Activated gamma-delta T cell (primary cell): ENCODE measurements at places on chromosomes 13 and 19.
A peak's percentile ranks its signal among the peaks of the same experiment; 100 is the strongest.

- DNase-seq, result no peak
Measured at GRCh38 chr13:27973291-27973690, 4.2 kb upstream of the CDX2 start.

- no peak for DNase-seq
Measured at GRCh38 chr19:28456252-28456651, 756.7 kb downstream of the UQCRFS1 start.

- no peak for DNase-seq
Measured at GRCh38 chr13:22925881-22926747, 254.7 kb upstream of the SGCG start.

DNA sequence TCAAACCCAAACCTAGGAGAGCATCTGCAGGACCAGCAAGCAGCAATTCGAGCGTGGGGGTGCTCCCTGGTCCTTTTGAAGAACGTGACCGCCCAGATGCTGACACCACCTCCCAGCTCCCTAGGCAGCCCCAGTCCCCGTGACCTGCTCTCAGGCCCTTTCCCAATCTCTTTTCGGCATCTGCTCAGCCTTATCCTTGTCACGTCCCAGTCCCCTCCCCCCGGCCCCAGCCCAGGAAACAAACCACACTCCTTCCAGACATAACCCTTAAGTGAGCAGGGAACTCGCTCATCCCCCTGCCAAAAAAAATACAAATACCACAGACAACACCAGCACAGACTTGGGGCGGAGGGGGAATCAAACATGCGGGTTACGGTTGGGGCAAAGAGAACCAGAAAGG lies 3.3 kb downstream of the MLLT1 start:
- no peak for DNase-seq

DNA sequence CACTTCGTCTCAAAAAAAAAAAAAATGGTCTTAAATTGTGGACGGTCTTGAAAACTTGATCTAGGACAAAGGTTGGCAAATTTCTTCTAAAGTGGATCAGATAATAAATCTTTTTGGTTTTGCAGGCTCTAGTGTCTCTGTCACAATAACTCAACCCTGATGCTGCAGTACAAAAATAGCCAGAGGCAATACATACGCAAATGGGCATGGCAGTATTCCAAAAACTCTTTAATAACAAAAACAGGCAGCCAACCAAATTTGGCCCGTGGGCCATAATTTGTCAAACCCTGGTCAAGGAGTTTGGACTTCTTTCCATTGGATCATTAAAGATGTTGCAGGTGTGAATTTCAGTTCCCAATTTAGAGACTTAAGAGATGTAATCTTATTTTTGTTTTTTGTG lies 93.5 kb upstream of the MRI1 start:
- DNase-seq, result no peak

DNA sequence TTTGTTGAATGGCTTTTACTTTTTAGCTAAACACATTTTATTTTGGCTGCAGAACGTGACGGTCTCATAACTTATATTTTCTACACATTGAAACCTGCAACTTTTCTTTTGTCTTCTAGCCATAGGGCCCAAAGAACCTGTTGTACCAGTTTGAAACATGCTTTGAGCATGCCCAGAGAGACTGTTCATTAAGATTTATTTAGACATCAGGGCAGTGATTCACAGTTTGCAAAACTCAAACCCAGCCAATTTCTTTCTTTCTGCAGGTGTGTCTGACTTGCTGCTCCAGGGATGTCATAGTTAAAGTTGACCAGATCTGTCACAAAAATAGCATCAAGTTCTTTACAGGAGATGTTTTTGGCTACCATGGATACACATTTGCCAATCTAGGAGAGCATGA lies 22.0 kb downstream of the SAE1 start:
- DNase-seq, result no peak

DNA sequence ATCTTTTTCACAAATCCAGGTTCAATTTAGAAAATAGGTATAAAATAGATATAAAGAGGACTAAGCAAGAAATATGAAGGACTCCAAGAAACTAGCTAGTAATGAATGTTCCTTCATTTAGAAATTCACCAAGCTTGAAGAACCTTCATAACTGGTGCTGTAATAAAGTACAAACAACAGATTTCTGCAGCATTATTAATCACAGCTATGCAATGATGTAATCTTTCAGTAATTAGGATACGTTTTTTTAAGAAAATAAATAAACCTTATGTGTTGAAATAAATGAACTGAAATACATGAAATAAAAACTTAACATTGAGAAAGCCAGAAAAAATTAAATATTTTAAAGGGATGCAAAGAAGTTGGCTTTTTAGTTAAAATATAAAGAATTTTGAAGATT lies 236.1 kb downstream of the RGCC start:
- DNase-seq, result no peak

DNA sequence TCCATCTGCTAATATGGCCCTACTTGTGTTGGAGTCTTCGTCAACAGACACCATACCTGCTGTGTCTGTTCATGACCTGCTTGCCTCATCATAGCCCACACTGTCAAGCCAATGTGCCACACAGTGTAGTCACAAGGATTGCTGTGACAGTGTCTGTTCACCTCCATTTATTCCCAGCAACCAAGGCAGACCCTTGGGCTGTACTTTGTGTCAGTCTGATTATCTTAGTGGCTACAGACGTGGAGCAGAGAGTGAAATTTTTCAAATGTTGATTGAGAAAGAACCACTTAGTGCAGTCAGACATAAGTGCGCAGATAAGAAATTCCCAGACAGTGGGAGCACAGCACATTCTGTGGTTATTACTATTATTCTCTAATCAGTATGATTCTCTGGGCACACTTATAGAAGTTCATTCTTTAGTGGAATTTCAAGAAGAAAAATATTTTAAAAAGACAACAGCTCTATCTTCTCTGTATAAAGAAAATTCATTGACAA lies 184.6 kb downstream of the GPC6 start:
- no peak for DNase-seq

DNA sequence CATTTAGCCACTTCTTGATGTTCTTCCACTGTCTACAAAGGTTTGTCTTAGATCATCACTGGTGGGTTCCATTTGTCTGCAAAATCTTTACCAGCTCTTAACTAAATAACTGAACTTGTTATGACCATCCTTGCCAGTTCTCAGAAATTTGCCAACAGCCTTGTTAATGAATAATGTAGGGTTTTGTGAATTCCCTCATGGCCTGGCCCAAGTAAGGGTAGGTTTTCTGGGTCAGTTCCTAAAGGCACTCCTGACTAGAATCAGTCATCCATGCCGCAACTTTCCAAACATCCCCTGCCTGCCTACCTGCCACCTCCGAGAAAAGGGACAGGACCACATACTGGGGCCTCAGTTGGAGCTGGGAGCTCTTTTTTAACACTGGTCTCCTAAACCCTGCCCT lies 4.0 kb downstream of the COL4A1 start:
- no peak for DNase-seq

- no peak for DNase-seq
Measured at GRCh38 chr19:50417111-50418081, 1.3 kb upstream of the SPIB start.

DNA sequence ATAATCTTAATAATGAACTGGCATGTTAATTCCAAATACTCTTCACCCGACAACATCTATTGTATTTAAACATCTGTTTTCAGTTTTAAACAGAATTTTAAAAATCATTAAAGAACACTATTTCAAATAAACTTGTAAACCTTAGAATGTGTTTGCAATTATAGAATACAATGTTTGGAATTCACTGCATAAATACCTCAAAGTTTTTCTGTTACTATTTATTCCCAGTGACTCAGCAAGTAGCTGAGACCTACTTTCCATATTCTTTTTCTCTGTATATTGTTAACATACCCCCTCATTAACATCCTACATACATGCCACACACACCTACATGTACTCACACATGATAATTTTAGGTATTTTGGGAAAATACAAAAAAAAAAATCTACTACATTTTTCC lies 1134.3 kb downstream of the SLITRK1 start:
- DNase-seq, result no peak

GRCh38 chr13:31982540-31982939 lies 49.0 kb upstream of the FRY start:
- DNase-seq, result no peak

- no peak for DNase-seq
Measured at GRCh38 chr19:41784312-41784711, 12.1 kb upstream of the CEACAM3 start.

GRCh38 chr13:40661875-40662665 lies 4.4 kb downstream of the FOXO1 start:
- DNase-seq, result no peak

DNA sequence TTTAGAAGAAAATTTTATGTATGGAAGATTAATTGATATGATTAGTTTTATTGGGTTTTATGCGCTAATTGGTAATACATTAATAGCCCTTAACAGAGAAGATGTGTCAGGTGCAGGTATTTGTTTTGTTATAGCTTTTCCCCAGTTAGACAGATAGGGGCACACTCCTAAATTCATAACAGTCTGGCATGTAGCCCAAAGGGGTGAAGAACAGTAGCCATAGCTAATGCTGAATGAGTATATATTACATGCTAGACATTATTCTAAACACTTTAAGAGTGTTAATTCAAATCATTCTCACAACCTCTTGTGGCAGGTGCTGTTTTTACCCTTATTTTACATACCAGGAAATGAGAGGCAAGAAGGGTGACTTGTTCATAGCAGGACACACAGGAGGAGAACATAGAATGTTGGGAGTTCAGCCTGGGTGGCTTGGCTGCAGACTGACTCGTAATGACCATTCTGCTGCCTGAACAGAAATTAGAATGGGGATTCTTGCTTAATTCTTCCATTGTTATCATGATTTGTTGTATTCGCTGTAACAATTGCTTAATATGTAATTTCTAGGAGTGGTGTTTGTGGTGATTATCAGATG lies 20.1 kb downstream of the PCCA start:
- no peak for DNase-seq

GRCh38 chr13:51848674-51849073 lies 3.7 kb upstream of the TMEM272 start:
- no peak for DNase-seq

- DNase-seq, result no peak
Measured at GRCh38 chr13:94707400-94708021, 4.8 kb downstream of the SOX21 start.

DNA sequence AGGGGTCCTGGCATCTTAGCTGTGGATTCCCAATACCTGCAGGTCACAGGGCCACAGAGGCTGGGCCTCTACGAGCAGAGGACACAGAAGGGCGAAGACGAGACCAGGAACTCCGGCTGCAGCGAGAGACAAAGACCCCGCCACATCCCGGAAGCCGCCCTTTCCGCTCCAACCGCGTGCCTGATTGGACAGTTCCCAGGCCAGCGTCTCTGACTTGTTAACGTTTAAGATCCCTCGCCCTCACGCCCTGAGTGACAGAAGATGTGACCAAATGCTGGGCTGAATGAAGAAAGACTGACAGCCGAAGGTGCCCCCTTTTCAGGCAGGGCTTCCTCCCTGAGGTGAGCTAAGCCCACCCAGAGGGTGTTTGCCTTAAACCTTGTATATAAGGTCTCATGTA lies at the start of gene ZNF98:
Gene ZNF98, minus strand, starts transcription at position 136 of the 400 bp plus-strand sequence. Its CDS starts 122 bp downstream, at position 14.
- DNase-seq, result no peak

DNA sequence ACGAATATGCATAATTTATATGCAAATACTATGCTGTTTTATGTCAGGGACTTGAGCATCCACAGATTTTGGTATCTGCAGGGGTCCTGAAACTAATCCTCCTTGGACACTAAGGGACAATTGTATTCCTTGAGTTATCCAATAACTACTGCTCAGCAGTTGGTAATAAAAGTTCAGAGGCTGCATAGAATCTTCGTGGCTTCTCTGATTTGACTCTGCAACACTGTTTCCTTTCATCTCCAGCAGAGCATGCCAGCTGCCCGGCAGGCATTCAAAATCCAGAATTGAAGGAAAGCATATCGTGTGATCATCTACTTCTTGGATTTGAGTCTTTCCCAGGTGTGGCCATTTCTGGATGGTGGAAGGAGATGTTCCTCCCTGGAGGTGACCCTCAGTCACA lies 64.5 kb upstream of the MRI1 start:
- no peak for DNase-seq

- DNase-seq, result no peak
Measured at GRCh38 chr13:60540276-60540675, 143.3 kb downstream of the TDRD3 start.

DNA sequence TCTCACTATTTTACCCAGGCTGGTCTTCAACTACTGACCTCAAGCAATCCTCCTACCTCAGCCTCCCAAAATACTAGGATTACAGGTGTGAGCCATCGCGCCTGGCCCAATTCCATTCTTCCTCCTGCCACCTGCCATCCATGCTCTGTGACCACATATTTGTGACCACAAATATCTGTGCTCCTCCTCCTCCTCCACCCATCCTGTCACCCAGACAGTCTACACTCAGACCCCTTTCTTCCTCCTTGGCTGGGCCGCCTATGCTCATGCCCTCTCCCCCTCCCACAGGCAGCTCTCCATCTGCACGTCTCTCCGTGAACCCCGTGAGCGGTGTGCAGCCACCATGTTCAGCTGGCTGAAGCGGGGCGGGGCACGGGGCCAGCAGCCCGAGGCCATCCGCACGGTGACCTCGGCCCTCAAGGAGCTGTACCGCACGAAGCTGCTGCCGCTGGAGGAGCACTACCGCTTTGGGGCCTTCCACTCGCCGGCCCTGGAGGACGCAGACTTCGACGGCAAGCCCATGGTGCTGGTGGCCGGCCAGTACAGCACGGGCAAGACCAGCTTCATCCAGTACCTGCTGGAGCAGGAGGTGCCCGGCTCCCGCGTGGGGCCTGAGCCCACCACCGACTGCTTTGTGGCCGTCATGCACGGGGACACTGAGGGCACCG lies 3.2 kb downstream of the EHD2 start:
- no peak for DNase-seq

- no peak for DNase-seq
Measured at GRCh38 chr13:111370570-111371535, 50.4 kb downstream of the TEX29 start.

GRCh38 chr13:20414546-20415305 lies 110.9 kb downstream of the CRYL1 start:
- peak; percentile 11 for DNase-seq

DNA sequence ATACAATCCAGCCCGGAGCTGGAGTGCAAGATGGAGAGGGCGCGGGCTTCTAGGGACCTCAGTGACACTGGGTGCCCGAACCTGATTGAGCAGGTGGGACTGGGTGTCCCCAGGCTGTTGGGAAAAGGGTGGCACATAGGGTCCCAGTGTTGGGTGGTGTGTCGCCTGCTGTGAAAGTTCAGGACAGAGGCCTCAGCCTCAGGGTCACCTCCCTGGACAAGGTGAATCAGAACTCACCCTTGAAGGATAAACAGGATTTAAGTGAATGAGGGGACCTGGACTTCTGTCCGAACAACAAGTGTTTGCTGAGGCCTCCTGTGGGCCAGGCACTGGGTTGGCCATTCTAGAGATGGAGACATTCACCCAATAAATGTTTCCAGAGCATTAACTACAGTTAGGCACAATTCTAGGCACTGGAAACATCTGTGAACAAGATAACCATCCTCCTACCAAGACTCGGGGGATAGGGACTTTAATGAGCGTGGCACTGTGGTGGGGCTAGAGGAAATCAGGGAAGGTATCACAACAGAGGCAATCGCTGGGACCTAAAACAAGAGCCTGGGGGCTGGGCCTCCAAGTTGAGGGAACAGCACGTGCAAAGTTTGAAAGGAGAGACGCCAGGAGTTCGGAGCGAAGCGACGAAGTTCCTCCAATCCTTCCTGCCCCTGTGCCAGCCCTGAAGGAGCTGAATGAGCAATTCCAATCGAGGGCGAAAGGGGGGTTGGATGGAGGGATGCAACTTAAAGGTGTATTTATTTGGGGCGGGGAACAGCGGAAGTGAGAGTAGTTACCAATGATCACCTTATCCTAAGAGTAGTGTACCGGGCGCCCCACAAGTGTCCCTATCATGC lies 921 bp upstream of the POLD1 start:
- no peak for DNase-seq
